ENCODE measurements at places on chromosomes 2 and 18.

GRCh38 chr2:157722580-157723234 lies 94.0 kb upstream of the ACVR1C start:
- H3K27ac ChIP-seq: no peak overlapping the region
- no peak for DNase-seq
- no peaks in the 10 kb centered on the region for H3K4me1 ChIP-seq
- peaks cover 66% of the 10 kb centered on the region for H3K36me3 ChIP-seq
- H3K4me3 ChIP-seq: no peak overlapping the region
- H3K27me3 ChIP-seq: no peaks in the 10 kb centered on the region

DNA sequence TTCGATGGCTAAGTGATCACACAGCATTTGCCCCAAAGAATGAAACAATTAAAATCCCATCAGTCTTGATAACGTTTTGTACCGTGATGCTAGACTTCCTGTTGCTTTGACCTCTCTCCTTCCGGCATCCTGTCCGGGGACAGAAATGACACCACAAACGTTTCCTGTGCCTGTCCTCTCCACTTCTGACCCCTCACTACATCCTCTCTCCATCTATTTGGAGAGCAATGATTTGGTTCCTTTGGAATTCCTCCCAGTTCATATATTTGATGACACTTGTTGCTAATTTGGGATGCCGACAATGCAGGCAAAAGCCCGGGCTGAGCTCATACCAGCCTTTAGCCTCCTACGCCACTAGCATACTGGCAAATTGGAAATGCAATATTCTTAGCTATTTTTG lies 151.2 kb upstream of the CCDC68 start:
- H3K27ac ChIP-seq: no peak overlapping the region
- no peaks in the 10 kb centered on the region for H3K36me3 ChIP-seq
- no peak for DNase-seq

DNA sequence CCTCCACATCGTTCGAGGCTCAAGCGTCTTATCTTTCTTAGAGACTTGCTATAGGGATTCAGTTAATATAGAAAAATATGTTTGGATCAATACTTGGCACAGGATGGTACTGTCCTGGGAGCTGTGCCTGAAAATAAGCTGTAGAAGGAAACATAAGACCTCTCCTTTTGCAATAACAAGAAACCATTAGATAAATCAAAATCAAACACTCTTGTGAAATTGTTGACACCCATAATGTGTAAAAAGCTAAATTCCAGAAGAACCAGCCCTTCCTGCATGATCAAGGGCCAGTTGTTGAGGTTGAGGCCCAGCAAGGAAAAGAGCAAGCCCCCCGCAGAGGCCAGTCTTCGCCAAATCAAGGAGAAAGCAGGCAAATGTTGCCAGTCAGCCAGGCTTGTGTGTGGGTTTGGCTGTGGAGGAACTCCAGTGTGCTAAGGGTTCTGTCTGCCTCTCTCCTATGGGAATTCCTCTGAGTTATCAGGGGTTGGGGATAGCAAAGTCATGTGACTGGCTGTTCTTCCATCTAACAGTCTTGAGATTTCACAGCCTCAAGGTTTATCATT lies 185.7 kb downstream of the ACKR3 start:
- H3K27ac ChIP-seq: no peak overlapping the region
- H3K36me3 ChIP-seq: no peaks in the 10 kb centered on the region
- no peaks in the 10 kb centered on the region for H3K4me1 ChIP-seq

DNA sequence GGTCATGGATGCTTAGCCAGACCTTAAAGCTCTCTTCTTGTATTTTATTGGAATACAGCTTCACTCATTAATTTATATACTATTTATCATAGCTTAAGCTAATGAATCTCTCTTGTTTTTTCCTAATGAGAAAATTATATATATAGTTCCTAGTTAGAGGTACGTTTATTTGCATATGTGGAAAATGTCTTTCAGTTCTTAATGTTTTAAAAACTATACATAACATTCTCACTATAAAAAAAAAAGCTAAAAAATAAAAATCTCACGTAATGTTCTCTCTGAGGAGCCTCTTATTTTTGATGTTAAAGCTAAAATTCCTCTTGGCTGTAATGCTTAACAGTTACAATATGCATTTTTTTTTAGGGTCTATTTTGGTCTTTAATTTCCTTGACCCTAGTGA lies 16.6 kb downstream of the UGP2 start:
- peak overlapping the region; percentile 99 for H3K27ac ChIP-seq
- no peak for DNase-seq
- H3K36me3 ChIP-seq: peaks cover 63% of the 10 kb centered on the region
- peaks cover 67% of the 10 kb centered on the region for H3K4me1 ChIP-seq
- no peaks in the 10 kb centered on the region for H3K27me3 ChIP-seq

DNA sequence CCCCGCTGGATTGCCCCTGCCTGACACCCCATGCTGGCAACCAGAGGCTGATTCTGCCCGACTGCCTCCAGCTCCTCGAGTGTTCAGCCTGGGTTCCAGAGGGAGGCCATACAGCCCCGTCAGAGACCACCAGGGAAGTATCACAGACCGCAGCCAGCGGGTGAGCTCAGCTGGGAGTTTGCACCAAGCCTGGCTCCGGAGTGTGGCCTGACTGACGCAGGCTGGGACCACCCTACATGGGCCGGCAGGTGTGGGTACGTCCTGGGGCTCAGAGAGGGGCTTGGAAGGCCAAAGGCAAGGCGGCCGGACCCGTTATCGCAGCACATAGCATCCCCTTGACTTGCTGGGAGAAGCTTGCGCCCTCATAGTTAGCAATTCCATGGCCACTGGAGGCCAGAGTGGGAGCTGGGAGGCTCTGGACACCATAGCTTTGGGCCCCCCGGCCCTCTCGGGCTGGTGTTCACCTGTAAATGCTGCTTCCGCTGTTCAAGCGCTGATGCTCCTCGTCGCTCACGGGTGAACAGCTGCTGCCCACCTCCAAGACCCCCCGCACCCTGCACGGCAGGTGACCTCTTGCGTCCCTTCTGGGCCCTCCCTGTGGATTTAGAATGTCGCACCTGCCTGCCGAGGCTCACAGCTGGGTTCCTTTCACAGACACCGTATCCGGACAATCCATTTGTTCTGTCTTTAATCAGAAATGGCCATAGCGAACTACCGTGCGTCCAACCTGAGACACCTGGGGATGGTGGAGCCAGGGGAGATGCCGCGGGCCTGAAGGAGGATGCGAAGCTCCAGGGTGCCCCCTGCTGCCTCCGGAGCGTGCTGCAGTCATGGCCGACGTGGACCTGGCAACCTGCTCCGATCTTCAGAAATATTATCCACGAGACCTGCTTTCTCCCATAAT lies 31.2 kb upstream of the SLC66A3 start:
- DNase-seq: peak; percentile 80
- no peak overlapping the region for H3K4me3 ChIP-seq
- H3K4me1 ChIP-seq: peaks cover 16% of the 10 kb centered on the region
- peaks cover 44% of the 10 kb centered on the region for H3K27me3 ChIP-seq
- H3K36me3 ChIP-seq: no peaks in the 10 kb centered on the region

DNA sequence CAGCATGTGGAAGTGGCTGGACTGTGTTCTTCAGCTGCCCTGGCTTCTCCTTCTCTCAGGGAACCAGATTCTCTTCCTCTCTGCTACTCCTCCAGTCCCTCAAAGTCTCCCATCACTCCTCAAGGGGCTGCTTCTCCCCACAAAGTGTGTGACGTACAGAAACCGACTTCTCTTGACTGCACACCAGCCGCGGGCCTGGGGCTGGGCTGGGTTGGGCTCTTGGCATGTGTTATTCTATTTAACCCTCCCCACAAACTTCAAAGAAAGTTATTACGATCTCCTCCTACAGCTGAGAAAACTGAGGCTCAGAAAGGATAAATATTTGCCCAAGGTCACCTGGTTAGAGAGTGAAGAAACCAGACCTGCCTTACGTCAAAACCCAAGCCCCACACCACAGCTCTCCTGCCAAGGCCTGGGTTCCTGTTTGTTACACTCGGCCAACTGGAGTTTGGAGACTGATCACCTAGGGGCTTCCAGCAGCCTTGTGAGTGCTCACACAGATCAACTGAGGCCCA lies 269.0 kb downstream of the TFCP2L1 start:
- no peak overlapping the region for H3K27ac ChIP-seq
- DNase-seq: no peak
- H3K4me3 ChIP-seq: no peak overlapping the region
- no peaks in the 10 kb centered on the region for H3K27me3 ChIP-seq
- no peaks in the 10 kb centered on the region for H3K4me1 ChIP-seq
- H3K36me3 ChIP-seq: no peaks in the 10 kb centered on the region

DNA sequence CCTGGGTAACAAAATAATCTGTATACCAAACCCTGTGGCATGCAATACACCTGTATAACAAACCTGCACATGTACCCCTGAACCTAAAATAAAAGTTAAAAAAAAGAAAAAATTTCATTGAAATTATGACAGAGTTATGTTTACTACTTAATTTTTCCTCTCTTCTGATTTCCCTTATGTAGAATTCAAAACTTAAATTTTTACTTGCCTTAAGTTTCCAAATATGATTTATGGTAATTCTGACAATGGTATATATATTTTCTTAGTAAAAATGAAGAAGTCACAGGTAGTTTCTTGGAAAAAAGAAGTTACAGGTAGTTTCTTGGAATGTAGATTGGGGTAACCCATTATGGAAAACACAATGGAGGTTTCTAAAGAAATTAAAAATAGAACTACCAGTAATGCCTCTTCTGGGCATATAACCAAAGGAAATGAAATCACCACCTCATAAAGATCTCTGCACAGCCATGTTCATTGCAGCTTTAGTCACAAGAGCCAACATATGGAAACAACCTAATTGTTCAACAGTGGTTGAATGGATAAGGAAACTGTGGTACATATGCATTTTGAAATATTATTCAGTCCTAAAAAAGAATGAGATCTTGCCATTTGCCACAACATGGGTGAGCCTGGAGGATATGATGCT lies 164.9 kb downstream of the BABAM2 start:
- DNase-seq: no peak
- no peak overlapping the region for H3K4me3 ChIP-seq
- H3K27me3 ChIP-seq: no peaks in the 10 kb centered on the region

GRCh38 chr2:191228333-191228732 lies 16.9 kb upstream of the MYO1B start:
- H3K27ac ChIP-seq: no peak overlapping the region
- H3K27me3 ChIP-seq: no peaks in the 10 kb centered on the region
- H3K36me3 ChIP-seq: no peaks in the 10 kb centered on the region
- DNase-seq: no peak
- H3K4me3 ChIP-seq: no peak overlapping the region
- H3K4me1 ChIP-seq: no peaks in the 10 kb centered on the region

GRCh38 chr2:32135409-32135808 lies 30.3 kb upstream of the SLC30A6 start:
- H3K27ac ChIP-seq: no peak overlapping the region
- no peak for DNase-seq
- no peak overlapping the region for H3K4me3 ChIP-seq
- H3K27me3 ChIP-seq: no peaks in the 10 kb centered on the region
- no peaks in the 10 kb centered on the region for H3K4me1 ChIP-seq
